ENCODE measurements at places on chromosomes 5 and 9.
A peak's percentile ranks its signal among the peaks of the same experiment; 100 is the strongest.

DNA sequence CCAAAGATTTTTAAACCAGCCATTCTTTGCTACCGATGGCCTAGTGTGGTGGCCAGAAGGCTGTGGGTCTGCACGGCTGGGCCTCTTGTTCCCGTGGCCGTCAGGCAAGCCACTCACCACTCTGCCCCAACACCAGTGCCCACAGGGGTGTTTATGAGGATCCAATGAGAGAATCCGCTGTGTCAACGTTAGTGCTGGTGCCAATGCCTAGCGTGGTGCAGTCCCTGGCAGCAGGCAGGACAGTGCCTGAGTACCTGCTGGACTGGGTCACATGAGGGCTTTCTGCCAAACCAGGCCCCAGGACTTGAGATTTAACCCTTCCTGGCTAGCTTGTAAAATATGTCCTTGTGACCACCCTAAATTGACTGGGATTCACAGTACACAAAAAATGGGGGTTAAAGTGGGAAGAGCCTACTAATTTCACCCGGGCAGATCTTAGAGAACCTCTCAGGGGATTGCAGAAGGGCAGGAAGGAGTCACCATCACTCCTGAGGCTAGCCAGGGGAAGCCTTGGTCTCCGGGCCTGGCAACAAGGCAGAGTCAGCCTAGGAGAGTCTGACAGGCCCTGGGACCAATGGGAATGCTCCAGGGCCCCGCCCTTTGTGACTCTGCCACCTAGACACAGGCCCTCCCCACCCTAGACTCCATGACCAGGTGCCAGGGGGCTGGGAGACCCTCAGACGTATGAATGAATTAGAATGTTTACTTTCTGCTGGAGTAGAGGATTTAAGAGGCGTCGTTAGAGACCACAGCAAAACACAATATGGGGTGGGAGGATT lies 63.2 kb upstream of the FSTL4 start:
- DNase-seq = no peak

DNA sequence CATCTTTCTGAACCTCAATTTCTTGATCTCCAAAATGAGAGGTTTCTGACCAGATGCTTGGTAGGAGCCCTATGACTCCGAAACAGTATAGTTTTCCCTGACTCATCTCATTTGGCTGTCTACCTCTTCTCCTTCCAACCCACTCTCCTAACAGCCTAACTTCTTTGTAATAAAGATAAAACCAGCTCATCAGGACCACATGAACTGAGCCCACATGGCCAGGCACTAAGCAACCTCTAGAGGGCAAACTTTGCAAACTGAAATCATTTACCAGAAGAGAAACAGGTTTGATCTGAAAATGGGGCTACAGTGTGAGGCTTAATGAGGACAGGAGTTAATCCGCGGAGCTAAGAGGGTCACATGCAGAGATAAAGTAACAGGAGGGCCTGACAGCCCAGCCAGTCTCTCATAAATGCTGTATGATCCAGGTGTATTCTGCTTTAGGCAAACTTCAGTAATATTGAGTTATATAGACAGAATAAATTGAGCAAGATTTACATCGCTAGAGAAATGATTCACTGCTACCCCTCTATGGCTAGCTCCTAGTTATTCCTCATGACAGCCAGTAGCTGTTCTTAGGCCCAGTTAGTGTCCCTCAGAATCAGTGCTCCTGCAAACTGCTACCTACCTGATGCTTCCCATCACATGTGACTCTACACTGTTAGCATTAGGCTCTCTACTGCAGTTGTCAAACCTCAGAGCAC lies 64.6 kb downstream of the ABCA1 start:
- DNase-seq = peak; percentile 76

GRCh38 chr5:67395790-67396418 lies 199.3 kb upstream of the CD180 start:
- DNase-seq = no peak

DNA sequence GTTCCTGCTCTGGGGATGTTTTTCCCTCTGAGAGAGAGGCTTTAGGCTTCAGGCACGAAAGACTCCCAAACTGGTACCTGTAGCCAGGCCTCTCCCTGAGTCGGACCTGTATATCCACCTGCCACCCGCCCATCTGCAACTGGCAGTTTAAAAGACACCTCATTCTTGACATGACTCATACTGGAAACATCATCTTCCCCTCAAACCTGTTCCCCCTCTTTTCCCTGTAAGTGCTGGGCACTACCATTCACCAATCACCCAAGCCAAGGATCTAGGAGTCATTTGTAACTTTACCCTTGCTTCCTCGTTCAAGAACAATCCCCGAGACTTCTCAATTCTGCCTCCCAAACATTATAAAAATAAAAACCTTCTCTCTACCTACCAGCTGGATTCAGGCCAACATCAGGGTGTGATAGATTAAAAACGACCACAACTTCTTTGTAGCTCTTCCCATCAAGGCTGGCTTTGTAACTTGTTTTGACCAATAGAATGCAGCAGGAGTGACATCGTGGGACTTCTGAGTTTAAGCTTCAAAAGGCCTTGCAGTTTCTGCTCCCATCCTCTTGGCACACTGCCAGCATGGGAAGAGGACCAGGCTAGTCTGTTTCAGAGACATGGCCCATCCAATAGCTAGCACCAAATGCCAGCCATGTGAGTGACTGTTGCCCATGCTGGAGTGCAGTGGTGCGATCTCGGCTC lies 1.8 kb upstream of the WDR31 start:
- no peak for DNase-seq

DNA sequence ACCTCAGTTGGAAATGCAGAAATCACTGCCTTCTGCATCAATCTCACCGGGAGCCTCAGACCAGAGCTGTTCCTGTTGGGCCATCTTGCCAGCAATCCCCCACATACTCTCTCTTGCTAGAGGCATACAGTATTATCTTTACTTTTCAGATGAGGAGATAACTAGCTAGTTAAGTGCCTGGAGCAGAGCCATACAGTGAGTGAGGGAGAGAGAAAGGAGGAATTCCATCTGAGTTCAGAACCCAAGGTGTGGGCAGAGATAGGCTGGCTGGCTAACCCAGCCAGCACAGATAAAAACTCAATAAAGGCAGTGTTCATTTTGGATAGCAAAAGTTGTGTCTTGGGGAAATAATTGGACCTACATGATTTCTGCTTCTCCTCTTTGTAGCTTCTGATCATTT lies 268.0 kb upstream of the KIF2A start:
- no peak for DNase-seq

GRCh38 chr9:95772320-95773052 lies 103.0 kb upstream of the ERCC6L2 start:
- DNase-seq = peak; percentile 64

DNA sequence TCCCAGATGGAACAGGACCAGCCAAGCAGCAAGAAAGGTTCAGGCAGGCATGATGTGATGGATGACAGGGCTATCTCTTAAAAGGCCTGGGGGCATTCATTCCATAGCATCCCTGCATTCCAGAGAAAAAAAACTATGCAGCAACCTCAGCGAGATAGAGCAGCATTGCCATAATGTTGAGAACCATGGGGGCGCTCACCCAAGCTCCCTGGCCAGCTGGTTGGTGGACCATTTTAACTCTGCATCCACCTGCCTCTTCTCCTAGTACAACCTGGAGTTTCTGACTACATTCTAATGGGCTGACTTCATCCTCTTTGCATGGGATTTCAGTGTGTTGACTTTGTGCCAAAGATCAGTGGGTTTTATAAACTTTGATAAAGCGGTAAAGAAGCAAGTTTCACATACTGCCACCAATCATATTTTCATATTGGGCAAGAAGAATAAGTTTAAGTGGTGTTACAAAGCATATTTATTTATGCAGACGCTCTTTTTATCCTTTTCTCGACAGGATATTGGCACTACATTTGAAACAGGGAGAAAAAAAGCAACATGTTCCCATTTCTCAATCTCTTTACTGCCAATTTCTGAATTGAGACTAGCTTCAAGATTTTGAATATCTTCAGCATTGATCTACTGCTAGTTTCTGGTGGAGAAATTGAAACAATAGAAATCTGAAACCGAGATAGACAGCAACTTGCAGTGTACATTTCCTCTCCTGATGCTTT lies 378.3 kb upstream of the WWC1 start:
- no peak for DNase-seq

GRCh38 chr9:72577212-72577753 lies 55.9 kb downstream of the TMC1 start:
- peak; percentile 90 for DNase-seq

GRCh38 chr9:126298063-126298801 lies 28.4 kb upstream of the MVB12B start:
- no peak for DNase-seq

- no peak for DNase-seq
Measured at GRCh38 chr9:70983723-70984295, 137.6 kb downstream of the TRPM3 start.

- DNase-seq = no peak
Measured at GRCh38 chr5:173882632-173883031, 5.5 kb upstream of the CPEB4 start.

GRCh38 chr5:148541054-148541835 lies 113.1 kb downstream of the HTR4 start:
- no peak for DNase-seq

GRCh38 chr5:120108586-120109248 lies 355.4 kb upstream of the PRR16 start:
- DNase-seq = peak; percentile 66

DNA sequence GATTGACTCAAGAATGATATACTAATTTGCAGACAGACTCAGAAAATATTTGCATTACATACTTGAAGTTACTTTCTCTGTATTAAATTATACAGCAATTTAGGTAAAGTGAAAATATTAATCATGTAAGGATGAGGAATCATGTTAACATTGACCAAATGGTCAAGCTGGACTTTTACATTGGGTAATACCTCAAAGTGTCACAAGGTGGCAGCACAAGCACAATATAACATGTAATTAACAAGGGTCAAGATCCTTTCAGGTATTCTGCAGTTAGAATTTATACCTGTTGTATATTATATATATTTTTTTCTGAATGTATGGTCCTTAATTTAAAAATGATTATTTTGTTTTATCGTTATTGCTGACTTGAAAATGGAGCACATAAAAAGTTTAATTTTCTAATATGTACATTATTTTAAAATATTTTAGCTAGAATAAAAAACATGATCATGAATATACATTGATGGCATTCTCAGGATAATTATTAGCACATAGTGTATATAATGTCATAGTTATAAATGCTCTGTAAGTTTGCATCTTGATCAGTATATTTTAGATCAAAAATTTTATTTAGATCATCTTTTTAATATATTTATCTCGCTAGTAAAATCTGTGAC lies 8.6 kb downstream of the HAPLN1 start:
- peak; percentile 62 for DNase-seq

- DNase-seq = no peak
Measured at GRCh38 chr9:94612071-94612470, 18.4 kb upstream of the FBP2 start.

DNA sequence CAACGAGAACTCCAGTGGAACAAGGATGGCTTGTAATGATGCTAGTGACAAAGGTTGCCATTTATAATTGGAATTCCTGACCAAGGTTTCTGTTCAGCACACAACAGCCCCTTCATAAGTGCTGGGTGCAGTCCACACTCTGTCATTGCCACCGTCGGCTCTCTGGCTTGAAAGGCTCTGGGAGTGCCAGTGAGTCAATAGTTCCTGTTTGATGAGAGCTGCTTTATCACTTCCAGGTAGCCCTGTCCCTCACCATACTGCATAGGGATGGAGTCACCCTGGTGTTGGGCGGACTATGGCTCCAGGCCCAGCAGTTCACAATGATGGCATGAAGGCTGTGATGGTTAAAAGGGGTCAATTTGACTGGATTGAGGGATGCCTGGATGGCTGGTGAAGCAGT lies 34.6 kb upstream of the SEMA4D start:
- DNase-seq = no peak

DNA sequence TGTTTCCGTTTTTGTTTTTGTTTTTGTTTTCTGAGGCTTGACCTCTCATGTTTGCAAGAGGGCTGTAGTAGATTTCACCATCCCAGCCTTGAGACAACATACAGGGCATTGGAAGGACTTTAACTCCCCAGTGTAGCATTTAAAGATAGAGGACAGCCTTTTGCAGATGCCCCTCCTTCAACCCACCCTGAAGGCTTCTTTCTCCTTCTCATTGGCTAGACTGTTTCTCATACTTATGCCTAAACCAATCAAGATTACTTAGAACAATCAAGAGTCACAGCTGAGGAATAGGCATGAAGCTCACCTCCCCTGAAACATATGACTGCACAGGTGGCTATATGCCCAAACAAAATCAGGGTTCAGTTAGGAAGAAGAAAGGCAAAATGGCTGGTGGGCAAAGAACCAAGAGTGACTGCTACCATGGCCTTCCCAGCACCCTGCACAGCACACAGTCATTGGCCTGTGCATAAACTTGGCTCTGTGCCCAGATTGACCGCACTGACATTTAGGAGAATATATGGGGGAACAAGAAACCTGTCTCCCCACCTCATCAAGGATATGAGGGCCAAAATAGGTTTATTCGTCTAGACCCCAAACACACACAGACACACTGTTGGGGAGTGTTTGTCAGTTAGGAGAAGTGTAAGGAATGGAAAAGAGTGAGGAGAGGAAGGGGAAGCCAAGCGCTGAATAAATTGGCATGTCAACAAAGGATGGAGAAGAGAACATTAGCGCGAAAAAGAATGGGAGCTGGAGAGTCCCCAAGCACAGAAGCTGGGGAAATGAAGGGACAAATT lies 137.3 kb upstream of the RANBP3L start:
- DNase-seq = no peak

DNA sequence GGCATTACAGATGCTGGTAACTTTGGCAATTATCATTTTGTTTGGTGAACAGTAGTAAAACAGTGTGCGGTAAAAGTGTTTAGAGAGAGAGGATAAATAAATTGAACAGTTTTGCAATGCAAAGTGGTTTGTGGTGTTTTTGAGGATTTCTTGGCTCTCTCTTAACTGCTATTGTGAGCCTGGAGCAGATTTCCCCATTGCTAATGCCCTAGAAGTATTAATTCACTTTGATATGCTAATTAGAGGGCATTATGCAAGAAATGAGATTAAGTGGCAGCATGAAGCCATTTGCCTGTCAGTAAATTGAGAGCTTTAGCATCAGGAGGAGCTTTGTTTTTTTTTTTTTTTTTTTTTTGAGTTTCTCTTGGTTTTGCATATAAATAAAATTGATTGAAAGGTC lies 8.2 kb downstream of the PBX3 start:
- no peak for DNase-seq

GRCh38 chr5:675871-676698 lies 17.1 kb downstream of the TPPP start:
- no peak for DNase-seq

DNA sequence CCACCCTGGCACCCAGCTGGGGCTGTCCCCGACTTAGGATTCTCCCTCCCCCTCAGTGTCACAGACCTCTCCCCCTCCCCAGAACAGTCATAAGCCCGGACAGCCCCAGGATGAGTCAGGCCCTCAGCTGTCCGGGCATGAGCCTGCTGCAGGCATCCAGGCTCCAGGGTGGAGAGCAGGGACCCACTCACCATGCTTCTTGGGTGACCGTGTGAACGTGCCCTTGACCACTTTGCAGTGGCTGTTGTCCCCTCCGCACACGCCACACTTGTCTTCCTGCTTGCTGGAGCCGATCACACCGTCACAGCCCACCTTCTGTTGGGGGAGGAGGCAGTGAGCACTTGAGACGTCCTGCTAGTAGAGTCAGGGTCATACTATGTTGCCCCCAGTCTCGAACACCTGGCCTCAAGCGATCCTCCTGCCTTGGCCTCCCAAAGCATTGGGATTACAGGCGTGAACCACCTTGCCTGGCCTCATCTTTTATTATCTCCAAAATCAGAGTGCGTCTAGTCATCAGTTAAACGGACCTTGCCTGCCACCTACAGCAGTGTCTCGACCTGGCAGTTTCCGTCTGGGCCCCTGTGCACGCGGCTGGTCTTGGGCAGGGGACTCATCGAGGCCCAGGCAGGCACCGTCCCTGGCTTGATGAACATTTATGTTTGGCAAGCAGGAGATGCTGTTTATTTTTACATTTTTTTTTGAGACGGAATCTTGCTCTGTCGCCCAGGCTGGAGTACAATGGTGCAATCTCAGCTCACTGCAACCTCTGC lies 72.6 kb downstream of the ZNF354C start:
- no peak for DNase-seq

Data from foreskin fibroblast (primary cell).